ENCODE measurements at places on chromosomes 12 and 14.

DNA sequence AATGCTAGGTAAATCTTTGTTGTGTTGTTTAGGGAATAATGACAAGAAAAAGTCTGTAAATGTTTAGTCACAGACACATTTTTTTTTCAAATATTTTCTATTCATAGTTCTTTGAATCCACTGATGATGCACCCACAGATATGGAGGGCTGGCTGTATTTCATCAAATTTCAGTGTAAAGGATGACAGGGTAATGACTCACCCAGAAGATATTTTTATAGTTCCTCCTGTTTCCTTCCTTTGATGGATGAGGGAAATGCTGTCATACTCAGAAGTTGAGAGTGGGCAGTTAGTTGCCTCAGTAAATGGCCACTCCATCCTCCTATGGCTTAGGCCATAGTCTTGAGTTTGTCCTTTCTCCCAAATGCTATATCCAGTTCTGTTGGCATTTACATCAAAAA is 76.9 kb upstream of the REP15 start:
- no peak for DNase-seq

GRCh38 chr14:68843471-68844209 is 50.8 kb upstream of the ZFP36L1 start:
- peak; percentile 61 for DNase-seq

- no peak for DNase-seq
Observed at GRCh38 chr14:80930836-80931389, 10.6 kb downstream of the CEP128 start.

GRCh38 chr12:129599406-129599805 is 304.4 kb downstream of the TMEM132D start:
- no peak for DNase-seq

- no peak for DNase-seq
Observed at GRCh38 chr12:80551897-80552296, 107.9 kb downstream of the PTPRQ start.

GRCh38 chr12:3005736-3006135 is 46.5 kb downstream of the TEAD4 start:
- no peak for DNase-seq

GRCh38 chr12:38144601-38145436 is 171.8 kb upstream of the ALG10B start:
- DNase-seq = no peak

DNA sequence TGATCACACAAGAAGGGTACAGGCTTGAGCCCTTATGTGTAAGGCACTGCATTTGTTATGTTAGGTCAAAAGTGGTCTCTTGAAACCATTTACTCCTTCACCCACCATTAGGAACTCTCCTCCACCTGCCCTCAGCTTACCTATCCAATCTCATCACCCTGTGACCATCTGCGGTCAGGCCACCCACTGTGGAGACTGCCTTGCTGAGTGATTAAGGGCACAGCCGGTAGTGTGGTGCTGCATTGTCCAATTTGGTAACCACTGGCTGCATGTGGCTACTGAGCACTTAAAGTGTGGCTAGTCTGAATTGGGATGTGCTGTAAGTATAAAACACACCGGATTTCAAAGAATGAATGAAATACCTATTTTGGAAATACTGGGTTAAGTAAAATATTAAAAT is 177.1 kb upstream of the PARP11 start:
- no peak for DNase-seq

- DNase-seq = no peak
Observed at GRCh38 chr12:17204289-17205054, 598.5 kb upstream of the LMO3 start.

DNA sequence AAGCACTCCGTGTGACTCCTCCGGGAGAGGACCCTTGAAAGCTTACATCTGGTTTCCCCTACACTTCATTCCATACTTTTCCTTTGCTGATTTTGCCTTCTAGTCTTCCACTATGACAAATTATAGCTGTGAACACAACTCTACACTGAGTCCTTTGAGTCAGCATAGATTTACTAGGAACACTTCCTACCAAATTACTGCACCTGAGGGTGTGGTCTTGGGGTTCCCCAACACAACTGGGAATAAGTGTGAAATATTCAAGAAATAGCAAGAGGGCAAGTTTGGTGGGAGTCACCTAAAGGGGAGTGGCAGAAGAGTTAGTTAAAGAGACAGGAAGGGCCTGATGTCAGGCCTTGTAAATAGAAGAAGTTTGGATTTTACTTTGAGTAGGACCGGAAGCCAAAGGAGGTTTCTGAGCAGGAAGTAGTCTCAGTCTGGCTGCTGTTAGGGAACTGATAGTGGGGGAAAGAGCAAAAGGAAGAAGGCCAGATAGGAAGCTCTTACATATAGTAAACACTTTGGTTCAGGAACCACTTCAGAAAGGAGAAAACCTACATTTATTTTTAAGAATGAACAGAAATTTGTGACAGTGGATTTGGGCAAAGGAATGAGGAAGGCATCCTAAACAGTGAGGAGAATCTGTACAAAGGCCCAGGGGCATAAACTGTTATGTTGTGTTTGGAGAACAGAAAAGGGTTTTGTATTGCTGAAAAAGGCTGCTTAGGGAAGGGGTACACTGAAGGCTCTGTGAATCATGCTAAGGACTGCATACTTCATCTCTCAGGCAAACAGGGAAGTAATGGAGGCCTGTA is 14.2 kb downstream of the SEL1L start:
- DNase-seq = no peak
